ENCODE measurements at places on chromosomes 1 and 21.

DNA sequence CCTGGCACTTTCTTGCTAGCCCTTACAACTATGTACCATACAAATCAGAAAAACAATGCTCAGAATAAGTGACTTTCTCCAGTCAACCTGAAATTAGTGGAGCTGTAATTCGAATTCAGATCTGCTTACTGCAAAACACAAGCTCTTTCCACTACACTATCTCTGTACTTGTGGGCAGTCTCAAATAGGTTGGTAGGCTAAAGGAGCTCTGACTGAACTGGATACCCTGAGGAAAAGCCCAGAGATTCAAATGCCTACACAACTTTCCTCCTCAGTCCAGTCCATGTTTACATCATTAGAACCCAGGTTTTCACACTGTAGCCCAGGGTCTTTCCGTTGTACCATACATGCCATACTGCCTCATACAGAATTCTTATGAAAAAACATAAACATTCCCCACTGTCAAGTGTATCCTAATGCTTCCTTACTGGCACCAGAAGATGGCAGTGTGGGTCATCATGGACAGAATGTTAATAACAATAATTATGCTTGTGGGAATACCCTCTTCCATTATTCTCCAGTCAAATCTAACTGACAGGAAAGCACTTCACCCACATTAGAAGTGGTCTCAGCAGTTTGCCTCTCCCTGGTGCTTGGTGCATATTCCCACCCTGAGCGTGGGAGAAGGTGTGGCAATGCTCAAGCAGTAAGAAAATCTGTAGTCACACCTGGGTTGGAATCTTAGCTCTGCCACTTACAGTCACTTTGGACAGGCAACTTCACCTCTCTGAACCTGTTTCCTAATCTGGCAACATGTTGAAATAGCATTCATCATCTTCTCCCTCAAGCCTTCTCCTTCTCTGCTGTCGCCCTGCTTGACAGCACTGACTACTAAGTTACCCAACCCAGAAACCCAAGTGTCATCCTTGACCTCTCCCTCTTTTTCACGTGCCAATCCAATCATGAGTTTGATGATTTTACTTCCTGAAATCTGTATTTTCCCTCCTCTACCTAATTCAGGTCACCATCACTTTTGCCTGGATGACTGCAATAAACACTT is 14.4 kb upstream of the ZFYVE9 start:
- DNase-seq: peak; percentile 76

GRCh38 chr1:229286099-229286766 is 15.3 kb downstream of the RAB4A start:
- DNase-seq: no peak

- no peak for DNase-seq
These were observed 516.9 kb downstream of the AMY1C start for GRCh38 chr1:104266612-104267011.

DNA sequence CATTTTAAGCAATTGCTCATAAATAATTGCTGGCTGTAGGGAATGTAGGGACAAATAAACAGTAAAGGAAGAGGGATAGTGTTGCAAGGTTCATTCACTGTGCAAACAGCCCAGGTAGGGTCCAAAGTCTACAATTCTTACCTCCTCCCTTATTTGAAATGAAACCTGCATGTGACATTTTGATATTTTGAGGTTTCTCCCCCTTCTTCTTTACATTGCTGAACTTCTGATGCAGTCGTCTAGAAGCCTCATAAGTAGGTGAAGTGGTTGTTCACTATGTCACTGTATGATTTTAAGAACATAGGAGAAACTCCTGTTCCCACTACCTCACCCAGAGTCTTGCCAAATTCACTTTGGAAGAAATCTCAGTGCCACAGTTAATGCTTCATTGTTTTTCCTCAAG is 16.1 kb downstream of the F5 start:
- DNase-seq: no peak

GRCh38 chr21:44988607-44989536 is 49.0 kb downstream of the SLX9 start:
- no peak for DNase-seq

Data from Ammon's horn (tissue), 1 donor.